Epithelial cell of esophagus (primary cell): ENCODE measurements at places on chromosomes 3 and 15.

- peak; percentile 13 for DNase-seq
These were observed 117.7 kb downstream of the FOXB1 start for GRCh38 chr15:60121845-60122244.

GRCh38 chr3:17320266-17320665 lies 422.2 kb downstream of the TBC1D5 start:
- DNase-seq: no peak

- DNase-seq: no peak
These were observed 9.7 kb downstream of the MEIS2 start for GRCh38 chr15:37090543-37091175.

GRCh38 chr3:168974617-168975403 lies 688.7 kb downstream of the MECOM start:
- no peak for DNase-seq

DNA sequence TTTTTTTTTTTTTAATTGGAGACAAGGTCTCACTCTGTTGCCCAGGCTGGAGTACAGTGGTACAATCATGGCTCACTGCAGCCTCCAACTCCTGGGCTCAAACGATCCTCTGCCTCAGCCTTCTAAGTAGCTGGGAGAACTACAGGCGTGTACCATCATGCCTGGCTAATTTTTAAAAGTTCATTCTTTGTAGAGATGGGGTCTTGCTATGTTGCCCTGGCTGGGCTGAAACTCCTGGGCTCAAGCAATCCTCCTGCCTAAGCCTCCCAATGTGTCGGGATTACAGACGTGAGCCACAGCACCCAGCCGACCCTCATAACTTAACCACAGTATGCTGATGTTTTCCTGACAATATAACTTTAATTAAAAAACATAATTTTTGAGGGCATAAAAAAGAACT lies 24.3 kb downstream of the IL17RD start:
- DNase-seq: no peak

DNA sequence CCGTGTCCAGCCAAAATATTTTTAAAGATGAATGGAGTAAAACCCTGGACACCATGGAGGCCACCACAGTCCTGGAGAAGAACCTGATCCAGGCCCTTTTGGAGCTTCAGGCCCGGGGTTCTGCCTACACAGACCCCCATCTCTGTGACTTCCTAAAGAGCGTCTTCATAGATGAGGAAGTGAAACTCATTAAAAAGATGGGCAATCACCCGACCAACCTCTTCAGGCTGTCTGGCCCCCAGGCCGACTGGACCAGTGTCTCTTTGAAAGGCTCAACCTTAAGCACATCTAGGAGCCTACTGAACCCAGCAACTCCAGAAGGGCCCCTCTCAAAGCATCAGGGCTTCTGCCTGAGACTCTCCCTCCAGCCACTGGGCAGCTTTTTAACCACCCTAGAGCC lies 107.9 kb upstream of the FAM174B start:
- DNase-seq: no peak

- DNase-seq: no peak
These were observed 534.2 kb downstream of the NSUN3 start for GRCh38 chr3:94596887-94597566.

- peak; percentile 73 for DNase-seq
These were observed 15.1 kb upstream of the TCAIM start for GRCh38 chr3:44323341-44323955.

GRCh38 chr3:27290760-27291159 lies 78.4 kb downstream of the NEK10 start:
- DNase-seq: no peak

DNA sequence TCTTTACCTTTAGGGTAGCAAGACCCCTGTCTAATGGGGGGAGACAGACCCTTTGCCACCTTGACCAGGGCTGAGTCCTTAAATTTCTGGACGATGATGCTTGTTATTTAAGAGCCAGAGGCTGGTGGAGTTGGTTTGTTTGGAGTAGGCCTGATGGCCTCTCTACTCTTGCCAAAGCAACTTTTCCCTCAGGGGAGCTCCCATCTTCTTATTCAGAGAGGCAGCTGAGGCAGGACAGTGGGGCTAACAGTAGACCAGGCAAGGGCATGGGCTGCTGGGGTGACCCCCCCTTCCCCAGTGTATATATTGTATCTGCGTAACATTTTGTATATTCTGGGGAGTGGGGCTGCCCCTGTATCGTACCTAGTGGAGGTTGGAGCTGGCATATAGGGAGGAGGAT lies 10.3 kb downstream of the RPS17 start:
- no peak for DNase-seq

DNA sequence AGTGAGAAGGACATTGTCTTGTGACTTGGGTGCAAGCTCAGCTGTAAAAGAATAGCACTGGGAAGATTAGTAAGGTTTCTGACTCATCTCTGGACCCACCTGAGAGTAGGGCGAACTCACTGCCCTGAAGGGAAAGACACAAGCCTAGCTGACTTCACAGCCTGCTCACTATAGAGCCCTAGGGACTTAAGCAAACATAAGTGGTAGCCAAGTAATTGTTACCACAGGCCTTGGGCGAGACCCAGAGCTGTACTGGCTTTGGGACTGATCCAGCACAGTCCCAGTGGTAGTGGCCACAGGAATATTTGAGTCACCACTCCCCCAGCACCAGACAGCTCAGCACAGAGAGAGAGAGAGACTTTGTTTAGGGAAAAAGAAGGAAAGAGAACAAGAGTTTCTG lies 429.9 kb downstream of the TBL1XR1 start:
- peak; percentile 91 for DNase-seq

- no peak for DNase-seq
These were observed 50.3 kb downstream of the APBA2 start for GRCh38 chr15:28936081-28936480.

- peak; percentile 29 for DNase-seq
These were observed 444.7 kb upstream of the RBMS3 start for GRCh38 chr3:28836199-28836598.

- DNase-seq: no peak
These were observed 36.1 kb downstream of the HMG20A start for GRCh38 chr15:77456746-77457145.

DNA sequence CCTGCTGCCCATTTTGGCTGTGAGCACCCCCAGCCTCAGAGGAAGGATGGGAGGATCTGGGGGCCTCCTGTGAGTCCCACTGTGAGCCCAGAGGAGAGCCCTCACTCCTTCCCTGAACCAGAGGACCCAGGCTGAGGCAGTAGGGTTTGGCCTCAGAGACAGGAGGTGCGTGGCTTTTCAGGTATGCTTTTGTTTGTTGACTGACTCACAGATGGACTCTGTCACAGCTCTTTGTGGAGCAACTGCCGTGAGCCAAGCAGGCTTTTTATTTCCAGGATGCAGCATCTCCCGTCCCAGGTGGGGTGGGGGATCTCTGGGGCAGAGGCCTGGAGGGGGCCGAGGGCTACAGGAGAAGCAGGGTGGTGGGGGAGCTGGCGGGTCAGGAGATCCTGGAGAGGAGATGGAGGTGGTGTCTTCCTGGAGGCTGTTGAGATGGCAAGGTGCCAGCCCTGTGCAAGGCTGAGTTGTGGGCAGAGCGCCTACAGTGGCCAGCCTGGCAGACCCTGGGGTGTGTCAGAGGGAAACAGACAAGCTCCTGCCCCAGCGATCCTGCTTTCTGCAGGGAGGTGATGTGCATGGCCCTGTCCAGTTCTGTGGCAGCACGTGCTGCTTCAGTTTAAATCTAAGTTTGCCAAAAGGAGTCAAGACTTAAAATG lies 24.0 kb downstream of the PLXNA1 start:
- peak; percentile 76 for DNase-seq

- no peak for DNase-seq
These were observed 31.6 kb downstream of the LRIG1 start for GRCh38 chr3:66469220-66469640.

- peak; percentile 93 for DNase-seq
These were observed 62.1 kb upstream of the XCR1 start for GRCh38 chr3:46089237-46090011.

DNA sequence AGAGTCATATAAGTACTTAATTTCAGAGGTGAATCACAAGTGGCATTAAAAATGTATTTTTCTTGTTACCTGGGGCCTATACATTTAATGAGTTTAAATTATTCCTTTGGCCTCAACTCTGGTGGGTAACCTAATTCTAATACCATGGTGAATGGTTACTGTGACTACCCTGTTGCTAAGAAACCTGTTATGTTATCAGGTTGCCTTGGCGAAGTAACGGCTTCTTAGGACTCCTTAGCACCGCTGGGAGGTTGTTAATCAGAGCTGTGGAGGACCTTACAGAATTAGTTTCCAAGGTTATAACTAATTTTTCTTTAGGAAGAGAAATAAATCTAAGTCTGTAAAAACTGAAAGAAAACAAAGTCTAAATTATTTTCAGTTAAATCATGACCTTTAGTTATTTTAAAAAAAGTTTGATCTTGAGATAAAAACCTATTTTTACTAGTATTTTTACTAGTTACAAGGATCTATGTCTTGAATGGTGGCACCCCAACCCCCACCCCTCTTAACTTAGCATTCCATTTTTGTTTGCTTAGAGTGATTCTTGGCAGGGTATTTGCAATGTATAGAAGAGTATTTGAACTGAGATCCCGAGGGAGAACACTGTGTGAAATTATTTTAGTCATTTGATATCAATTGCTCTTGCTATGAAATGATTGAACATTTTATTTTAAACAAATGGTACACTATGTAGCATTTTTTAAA lies 155.5 kb downstream of the FNDC3B start:
- no peak for DNase-seq

GRCh38 chr15:49706805-49707204 lies 86.0 kb downstream of the DTWD1 start:
- DNase-seq: no peak

GRCh38 chr3:42539871-42540714 lies 37.6 kb downstream of the VIPR1 start:
- DNase-seq: peak; percentile 60

GRCh38 chr15:45414215-45414885 lies 36.0 kb upstream of the GATM start:
- DNase-seq: no peak

- peak; percentile 73 for DNase-seq
These were observed 177.3 kb downstream of the GAP43 start for GRCh38 chr3:115800489-115801075.

- DNase-seq: no peak
These were observed 31.3 kb downstream of the TKT start for GRCh38 chr3:53224536-53224935.

DNA sequence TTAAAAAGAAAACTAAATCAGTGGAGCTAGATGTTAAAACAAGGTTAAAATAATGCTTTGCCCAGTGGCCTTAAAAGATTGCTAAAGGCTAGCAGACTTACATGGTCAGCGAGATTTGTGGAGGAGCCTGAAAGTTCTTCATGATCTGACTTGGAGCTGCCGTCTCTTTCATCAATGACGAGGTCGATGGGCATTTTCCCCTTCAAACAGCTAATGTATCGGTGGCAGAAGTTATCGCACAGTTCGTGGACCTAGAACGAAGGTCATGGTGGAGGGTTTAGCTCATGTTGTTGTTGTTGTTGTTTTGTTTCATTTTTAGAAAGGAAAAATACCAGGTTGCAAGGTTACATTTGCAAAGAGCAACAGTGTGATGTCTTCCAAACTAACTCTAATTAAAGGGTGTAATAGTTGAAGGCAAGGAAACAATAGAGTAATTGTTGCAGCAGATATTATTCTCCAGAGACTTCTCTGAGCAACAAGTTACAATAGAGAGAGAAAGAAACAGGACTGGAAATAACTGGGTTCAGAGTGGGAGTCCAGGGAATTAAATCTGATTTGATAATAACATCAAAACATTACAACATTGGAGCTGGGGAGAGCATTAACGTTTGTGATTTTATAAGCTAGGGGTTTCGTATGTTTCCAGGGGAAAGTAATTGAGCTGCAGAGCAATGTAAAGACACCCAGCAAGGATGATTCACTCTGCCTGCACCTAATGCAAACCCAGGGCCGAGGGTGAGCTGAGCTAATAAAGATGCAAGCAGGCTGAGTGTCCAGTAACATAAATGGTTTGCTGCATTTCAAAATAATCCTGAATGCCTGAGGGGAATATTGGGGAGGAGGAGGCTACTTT lies 6.6 kb downstream of the MEIS2 start:
- DNase-seq: peak; percentile 59

- no peak for DNase-seq
These were observed 50.0 kb upstream of the PSMD6 start for GRCh38 chr3:64073158-64073761.

- no peak for DNase-seq
These were observed 27.3 kb downstream of the STARD5 start for GRCh38 chr15:81296673-81297072.

GRCh38 chr3:77530870-77531269 lies 491.0 kb downstream of the ROBO2 start:
- DNase-seq: no peak

- DNase-seq: no peak
These were observed 61.9 kb upstream of the STXBP5L start for GRCh38 chr3:120846073-120846472.

DNA sequence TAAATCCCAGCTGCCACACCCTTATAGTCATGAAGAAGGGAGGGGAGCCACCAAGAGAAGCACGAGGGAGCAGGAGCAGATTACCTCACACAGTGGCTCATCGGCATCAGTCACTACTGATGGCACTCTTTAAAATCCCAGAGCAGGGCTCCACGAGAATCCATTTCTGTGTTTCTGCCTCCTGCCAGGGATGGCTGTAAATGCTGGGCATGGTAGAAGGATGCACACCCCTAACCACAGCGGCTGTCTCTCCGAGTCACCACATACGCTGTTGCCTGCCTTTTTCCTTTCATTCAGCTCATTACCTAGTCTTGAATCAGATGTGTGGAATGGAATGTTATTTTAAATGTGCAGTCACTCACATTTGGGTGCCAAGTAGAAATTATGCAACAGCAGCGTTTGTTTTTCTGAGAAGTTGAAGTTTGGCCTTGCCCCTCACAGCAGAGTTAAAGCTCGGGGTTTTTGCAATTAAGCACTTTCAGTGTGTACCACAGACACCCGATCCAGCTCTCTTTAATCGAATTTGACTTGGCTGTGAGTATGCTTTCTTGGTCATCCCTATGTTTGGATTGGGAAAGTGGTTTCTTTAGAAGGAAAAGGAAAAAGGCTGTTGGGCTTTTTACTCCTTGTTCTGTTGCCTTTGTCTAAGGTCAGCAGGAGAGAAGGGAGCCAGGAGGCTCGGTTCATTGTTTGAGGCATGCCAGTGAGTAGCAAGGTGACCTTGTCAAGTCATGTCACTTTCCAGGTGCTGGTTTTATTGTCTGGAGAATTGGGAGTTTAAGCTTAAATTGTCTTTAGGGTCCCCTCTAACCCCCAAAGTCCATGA lies 284.2 kb upstream of the TPM1 start:
- DNase-seq: peak; percentile 90

- DNase-seq: no peak
These were observed 50.3 kb downstream of the SPATA12 start for GRCh38 chr3:57110798-57111197.

- no peak for DNase-seq
These were observed 104.4 kb downstream of the DAPK2 start for GRCh38 chr15:63941698-63942465.

- no peak for DNase-seq
These were observed 364.2 kb upstream of the PLSCR5 start for GRCh38 chr3:146969356-146969755.

- DNase-seq: no peak
These were observed 178.3 kb downstream of the SUCNR1 start for GRCh38 chr3:152051501-152052404.

GRCh38 chr15:52527911-52528563 lies 643 bp downstream of the MYO5A start:
- DNase-seq: peak; percentile 62
